ENCODE measurements at places on chromosomes 16 and 17. TPM values are rescaled to one million over a fixed set of nuclear protein-coding genes. Genes with fewer than 3 reads are reported as not detected.
A peak's percentile ranks its signal among the peaks of the same experiment; 100 is the strongest.

Gene TANC2
- 7.7 TPM for total RNA-seq

Gene ZNF785
- total RNA-seq = 6.8 TPM

Gene GLIS2
- total RNA-seq = 0.71 TPM

Gene RNF43
- 0.08 TPM for total RNA-seq

Gene NPIPA8
- not detected for total RNA-seq

Gene GP1BA
- total RNA-seq = not detected

Gene C16orf86
- not detected for total RNA-seq

- H3K36me3 ChIP-seq = no peaks in the 10 kb centered on the region
- H3K27ac ChIP-seq = no peak overlapping the region
- DNase-seq = no peak
Observed at GRCh38 chr17:67700037-67700724, 17.6 kb upstream of the NOL11 start.

- peaks cover 26% of the 10 kb centered on the region for H3K4me1 ChIP-seq
- H3K27ac ChIP-seq = no peak overlapping the region
- H3K27me3 ChIP-seq = peaks cover 87% of the 10 kb centered on the region
Observed at GRCh38 chr17:49496183-49496866, 1.2 kb downstream of the NGFR start.

- peak; percentile 36 for DNase-seq
- no peaks in the 10 kb centered on the region for H3K27me3 ChIP-seq
- H3K4me3 ChIP-seq = peak overlapping the region; percentile 98
- peaks cover 61% of the 10 kb centered on the region for H3K36me3 ChIP-seq
- H3K27ac ChIP-seq = peak overlapping the region; percentile 97
- peaks cover 26% of the 10 kb centered on the region for H3K4me1 ChIP-seq
Observed at GRCh38 chr16:67967183-67967957, 1.1 kb downstream of the SLC12A4 start.

GRCh38 chr16:19700319-19700781, 17.7 kb downstream of the KNOP1 start:
- H3K27me3 ChIP-seq = no peaks in the 10 kb centered on the region
- peak; percentile 70 for DNase-seq
- no peak overlapping the region for H3K4me3 ChIP-seq
- peaks cover 75% of the 10 kb centered on the region for H3K36me3 ChIP-seq
- H3K4me1 ChIP-seq = peaks cover 72% of the 10 kb centered on the region

- H3K27ac ChIP-seq = peak overlapping the region; percentile 65
- no peaks in the 10 kb centered on the region for H3K27me3 ChIP-seq
- H3K4me3 ChIP-seq = no peak overlapping the region
- no peaks in the 10 kb centered on the region for H3K36me3 ChIP-seq
- H3K4me1 ChIP-seq = peaks cover 23% of the 10 kb centered on the region
Observed at GRCh38 chr16:56269281-56269680, 78.0 kb downstream of the GNAO1 start.

- no peak for DNase-seq
- H3K4me1 ChIP-seq = peaks cover 6% of the 10 kb centered on the region
- H3K36me3 ChIP-seq = peaks cover 90% of the 10 kb centered on the region
- H3K27ac ChIP-seq = no peak overlapping the region
- H3K27me3 ChIP-seq = no peaks in the 10 kb centered on the region
Observed at GRCh38 chr17:45270828-45271418, 9.0 kb upstream of the SPATA32 start.

- H3K27ac ChIP-seq = no peak overlapping the region
- H3K27me3 ChIP-seq = peaks cover 9% of the 10 kb centered on the region
- DNase-seq = no peak
- no peak overlapping the region for H3K4me3 ChIP-seq
Observed at GRCh38 chr16:85882181-85882810, 16.7 kb upstream of the IRF8 start.

- H3K4me3 ChIP-seq = no peak overlapping the region
- H3K27ac ChIP-seq = no peak overlapping the region
- peaks cover 48% of the 10 kb centered on the region for H3K27me3 ChIP-seq
- H3K36me3 ChIP-seq = no peaks in the 10 kb centered on the region
- H3K4me1 ChIP-seq = no peaks in the 10 kb centered on the region
Observed at GRCh38 chr16:280005-280460, 358 bp upstream of the ARHGDIG start.

- no peak overlapping the region for H3K27ac ChIP-seq
- no peaks in the 10 kb centered on the region for H3K4me1 ChIP-seq
- no peaks in the 10 kb centered on the region for H3K36me3 ChIP-seq
- H3K27me3 ChIP-seq = no peaks in the 10 kb centered on the region
- no peak overlapping the region for H3K4me3 ChIP-seq
Observed at GRCh38 chr17:34750004-34750403, 170.6 kb downstream of the TMEM132E start.

- H3K36me3 ChIP-seq = no peaks in the 10 kb centered on the region
- DNase-seq = peak; percentile 73
- no peak overlapping the region for H3K4me3 ChIP-seq
- peak overlapping the region; percentile 98 for H3K27ac ChIP-seq
- H3K27me3 ChIP-seq = no peaks in the 10 kb centered on the region
Observed at GRCh38 chr17:50213026-50214022, 11.9 kb upstream of the COL1A1 start.

DNA sequence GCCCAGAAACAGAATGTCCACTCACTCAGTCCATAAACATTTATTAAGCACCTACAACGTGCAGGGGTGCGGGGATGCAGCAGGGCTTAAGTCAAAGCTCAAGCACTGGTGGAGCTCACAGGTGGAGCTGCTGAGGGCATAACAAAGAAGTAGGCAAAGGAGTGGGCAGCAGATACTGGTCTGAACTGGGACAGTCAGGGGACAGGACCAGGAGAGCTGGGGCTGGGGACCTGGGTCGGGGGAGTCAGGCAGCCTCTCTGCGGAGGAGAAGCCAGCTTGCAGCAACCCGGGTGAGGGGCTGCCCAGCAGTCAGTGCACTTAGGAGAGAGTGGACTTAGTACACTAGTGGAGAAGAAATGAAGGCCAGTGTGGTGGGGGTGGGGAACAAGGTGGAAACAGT, 10.0 kb upstream of the TNFRSF13B start:
- H3K27me3 ChIP-seq = no peaks in the 10 kb centered on the region
- no peak for DNase-seq
- H3K4me3 ChIP-seq = no peak overlapping the region
- H3K4me1 ChIP-seq = peaks cover 25% of the 10 kb centered on the region

DNA sequence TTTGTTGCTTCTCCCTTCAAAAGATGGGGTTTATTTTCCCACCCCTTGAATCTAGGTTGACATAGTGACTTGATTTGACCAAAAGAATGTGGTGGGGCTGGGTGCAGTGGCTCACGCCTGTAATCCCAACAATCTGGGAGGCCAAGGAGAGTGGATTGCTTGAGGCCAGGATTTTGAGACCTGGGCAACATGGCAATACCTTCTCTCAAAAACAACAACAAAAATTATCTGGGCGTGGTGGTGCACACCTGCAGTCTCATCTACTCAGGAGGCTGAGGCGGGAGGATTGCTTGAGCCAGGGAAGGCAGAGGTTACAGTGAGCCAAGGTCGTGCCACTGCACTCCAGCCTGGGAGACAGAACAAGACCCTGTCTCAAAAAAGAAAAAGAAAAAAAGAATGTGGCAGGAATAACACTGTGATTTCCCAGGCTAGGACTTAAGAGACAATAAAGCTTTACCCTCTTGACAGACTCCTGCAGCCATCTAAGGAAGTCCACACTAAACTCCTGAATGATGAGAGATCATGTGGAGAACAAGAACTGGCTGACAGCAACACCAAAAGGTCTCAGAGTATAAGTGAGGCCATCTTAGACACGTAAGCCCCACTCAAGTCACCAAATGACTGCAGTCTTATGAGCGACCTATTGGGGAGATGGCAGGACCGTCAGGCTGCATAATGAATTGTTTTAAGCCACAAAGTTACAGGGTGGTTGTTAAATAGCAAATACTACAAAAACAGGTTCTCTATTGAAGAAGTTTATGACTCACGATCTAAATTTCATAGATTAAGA, 37.0 kb downstream of the FBXL20 start:
- H3K27ac ChIP-seq = no peak overlapping the region
- H3K36me3 ChIP-seq = no peaks in the 10 kb centered on the region
- no peak overlapping the region for H3K4me3 ChIP-seq
- H3K4me1 ChIP-seq = no peaks in the 10 kb centered on the region
- no peaks in the 10 kb centered on the region for H3K27me3 ChIP-seq

GRCh38 chr17:42679492-42680330, 1.9 kb downstream of the CCR10 start:
- H3K27ac ChIP-seq = peak overlapping the region; percentile 51
- H3K27me3 ChIP-seq = no peaks in the 10 kb centered on the region
- peak overlapping the region; percentile 29 for H3K4me3 ChIP-seq
- peaks cover 48% of the 10 kb centered on the region for H3K4me1 ChIP-seq
- no peaks in the 10 kb centered on the region for H3K36me3 ChIP-seq

DNA sequence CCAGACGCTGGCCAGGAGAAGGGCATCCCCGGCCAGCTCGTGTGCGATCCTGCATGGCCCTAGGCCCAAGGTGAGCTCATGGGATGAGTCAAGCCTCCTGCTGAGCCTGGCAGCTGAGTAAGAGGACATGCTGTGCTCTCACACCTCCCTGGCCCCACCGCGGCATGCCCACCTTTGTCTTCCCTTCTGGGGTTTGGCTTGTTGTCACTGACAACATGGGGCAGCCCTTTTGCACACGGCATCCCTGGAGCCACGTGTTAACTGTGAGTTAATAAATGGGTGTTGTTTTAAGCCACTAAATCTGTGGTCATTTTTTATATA, 8.9 kb upstream of the TNS4 start:
- H3K27me3 ChIP-seq = no peaks in the 10 kb centered on the region
- DNase-seq = no peak
- no peak overlapping the region for H3K27ac ChIP-seq
- peaks cover 11% of the 10 kb centered on the region for H3K4me1 ChIP-seq
- H3K4me3 ChIP-seq = no peak overlapping the region
- no peaks in the 10 kb centered on the region for H3K36me3 ChIP-seq

GRCh38 chr17:79741751-79742588, 11.2 kb downstream of the ENPP7 start:
- no peak overlapping the region for H3K4me3 ChIP-seq
- peak; percentile 68 for DNase-seq
- H3K4me1 ChIP-seq = peaks cover 10% of the 10 kb centered on the region
- H3K36me3 ChIP-seq = no peaks in the 10 kb centered on the region

DNA sequence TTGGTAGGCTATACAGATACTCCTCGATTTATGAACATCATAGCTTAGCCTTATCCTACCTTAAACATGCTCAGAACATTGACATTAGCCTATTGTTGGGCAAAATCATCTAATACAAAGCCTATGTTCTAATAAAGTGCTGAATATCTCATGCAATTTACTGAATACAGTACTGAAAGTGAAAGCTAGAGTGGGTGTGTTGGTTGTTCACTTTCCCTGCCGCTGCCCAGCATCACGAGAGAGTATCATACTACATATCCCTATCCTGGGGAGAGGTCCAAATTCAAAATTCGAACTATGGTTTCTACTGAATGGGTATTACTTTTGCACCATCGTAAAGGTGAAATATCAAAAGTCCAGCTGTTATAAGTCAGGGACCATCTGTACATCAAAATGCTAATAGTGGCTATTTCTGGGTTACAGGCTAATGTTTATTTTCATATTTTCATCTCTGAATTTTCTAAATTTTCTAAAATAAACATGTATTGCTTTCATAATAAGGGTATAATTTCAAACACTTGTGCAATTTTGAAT, 54.5 kb downstream of the NACA2 start:
- peak; percentile 21 for DNase-seq
- H3K36me3 ChIP-seq = no peaks in the 10 kb centered on the region
- H3K27me3 ChIP-seq = no peaks in the 10 kb centered on the region
- peaks cover 7% of the 10 kb centered on the region for H3K4me1 ChIP-seq
- H3K4me3 ChIP-seq = peak overlapping the region; percentile 20

GRCh38 chr17:59353936-59354755, 22.7 kb downstream of the YPEL2 start:
- H3K4me1 ChIP-seq = peaks cover 49% of the 10 kb centered on the region
- H3K4me3 ChIP-seq = no peak overlapping the region
- DNase-seq = no peak
- H3K36me3 ChIP-seq = no peaks in the 10 kb centered on the region
- H3K27ac ChIP-seq = no peak overlapping the region

- H3K4me3 ChIP-seq = no peak overlapping the region
- DNase-seq = no peak
- peaks cover 10% of the 10 kb centered on the region for H3K4me1 ChIP-seq
- peaks cover 23% of the 10 kb centered on the region for H3K36me3 ChIP-seq
- no peak overlapping the region for H3K27ac ChIP-seq
Observed at GRCh38 chr16:11025120-11025531, 80.8 kb downstream of the CLEC16A start.

GRCh38 chr17:70763018-70763417, 593.7 kb downstream of the KCNJ2 start:
- H3K4me3 ChIP-seq = no peak overlapping the region
- H3K4me1 ChIP-seq = no peaks in the 10 kb centered on the region
- H3K27ac ChIP-seq = no peak overlapping the region
- DNase-seq = no peak
- no peaks in the 10 kb centered on the region for H3K36me3 ChIP-seq

DNA sequence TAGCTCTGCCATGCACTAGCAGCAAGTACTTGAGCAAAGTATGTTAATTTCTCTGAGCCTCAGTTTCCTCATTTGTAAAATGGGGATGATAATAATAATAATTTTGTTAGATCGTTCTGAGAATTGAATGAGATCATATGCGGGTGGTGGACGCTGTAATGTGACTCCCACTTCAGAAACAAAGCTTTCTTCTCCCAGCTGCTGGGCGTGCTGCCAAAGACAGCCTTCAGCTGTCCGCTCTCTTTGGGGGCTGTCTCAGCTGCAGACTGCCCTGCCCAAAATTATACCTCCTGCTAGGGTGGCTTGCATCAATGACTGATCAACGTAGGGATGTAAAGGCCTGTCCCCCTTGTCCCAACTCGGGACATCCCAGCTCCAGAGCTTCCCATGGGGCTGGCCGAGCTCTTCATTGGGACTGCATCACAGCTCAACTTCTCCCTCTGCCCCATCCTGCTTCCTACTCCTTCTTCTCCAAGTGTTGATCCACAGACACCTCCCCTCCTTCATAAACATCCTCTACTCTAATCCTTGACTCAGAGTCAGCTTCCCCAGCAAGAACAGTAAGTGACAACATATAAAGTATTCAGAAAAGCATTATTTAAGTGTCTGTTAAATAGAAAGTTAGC, 30.7 kb upstream of the CDH5 start:
- H3K36me3 ChIP-seq = no peaks in the 10 kb centered on the region
- no peak overlapping the region for H3K27ac ChIP-seq
- H3K4me3 ChIP-seq = no peak overlapping the region

- H3K27me3 ChIP-seq = no peaks in the 10 kb centered on the region
- H3K4me3 ChIP-seq = no peak overlapping the region
- no peaks in the 10 kb centered on the region for H3K4me1 ChIP-seq
- DNase-seq = no peak
Observed at GRCh38 chr16:16973707-16974591, 496.8 kb downstream of the XYLT1 start.

- DNase-seq = no peak
- H3K36me3 ChIP-seq = no peaks in the 10 kb centered on the region
- H3K4me3 ChIP-seq = no peak overlapping the region
- H3K27me3 ChIP-seq = no peaks in the 10 kb centered on the region
- no peak overlapping the region for H3K27ac ChIP-seq
Observed at GRCh38 chr17:37726891-37727675, 17.8 kb downstream of the HNF1B start.

All from SJSA1 (cell line).